ENCODE measurements at places on chromosomes 7 and 10. TPM values are rescaled to one million over a fixed set of nuclear protein-coding genes. Genes with fewer than 3 reads are reported as not detected.

DNA sequence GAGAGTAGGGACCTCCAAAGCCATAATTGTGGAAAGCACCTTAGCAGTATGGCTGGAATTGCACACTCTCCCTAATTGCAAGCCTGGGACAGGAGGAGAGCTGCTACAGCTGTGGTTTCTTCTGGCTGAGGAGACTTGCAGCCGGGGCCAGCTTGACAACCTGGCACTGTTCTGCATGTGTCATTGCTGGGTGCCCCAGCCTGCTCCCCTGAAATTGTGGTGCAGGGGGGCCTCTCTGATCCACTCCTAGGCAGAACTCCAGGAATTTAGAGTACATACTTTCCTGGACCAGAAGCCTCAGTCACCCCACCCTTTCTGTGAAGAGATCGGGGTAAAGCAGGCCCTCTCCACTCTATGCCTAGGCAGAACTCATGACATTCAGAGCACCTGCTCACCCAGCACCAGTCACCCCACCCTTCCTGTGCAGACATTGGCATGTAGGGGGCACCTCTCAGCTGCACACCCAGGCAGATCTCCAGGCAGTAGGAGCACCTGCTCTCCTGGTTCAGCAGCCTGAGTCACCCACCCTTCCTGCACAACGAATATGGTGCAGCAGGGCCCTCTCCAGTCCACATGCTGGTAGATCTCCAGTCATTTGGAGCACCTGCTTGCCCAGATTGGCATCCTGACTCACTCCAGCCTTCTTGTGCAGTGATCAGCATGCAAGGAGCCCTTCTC is 34.4 kb upstream of the DYNC1I1 start:
- no peak for DNase-seq
- no peak overlapping the region for H3K4me3 ChIP-seq
- H3K36me3 ChIP-seq: no peaks in the 10 kb centered on the region
- no peaks in the 10 kb centered on the region for H3K4me1 ChIP-seq
- H3K27me3 ChIP-seq: peaks cover 9% of the 10 kb centered on the region

DNA sequence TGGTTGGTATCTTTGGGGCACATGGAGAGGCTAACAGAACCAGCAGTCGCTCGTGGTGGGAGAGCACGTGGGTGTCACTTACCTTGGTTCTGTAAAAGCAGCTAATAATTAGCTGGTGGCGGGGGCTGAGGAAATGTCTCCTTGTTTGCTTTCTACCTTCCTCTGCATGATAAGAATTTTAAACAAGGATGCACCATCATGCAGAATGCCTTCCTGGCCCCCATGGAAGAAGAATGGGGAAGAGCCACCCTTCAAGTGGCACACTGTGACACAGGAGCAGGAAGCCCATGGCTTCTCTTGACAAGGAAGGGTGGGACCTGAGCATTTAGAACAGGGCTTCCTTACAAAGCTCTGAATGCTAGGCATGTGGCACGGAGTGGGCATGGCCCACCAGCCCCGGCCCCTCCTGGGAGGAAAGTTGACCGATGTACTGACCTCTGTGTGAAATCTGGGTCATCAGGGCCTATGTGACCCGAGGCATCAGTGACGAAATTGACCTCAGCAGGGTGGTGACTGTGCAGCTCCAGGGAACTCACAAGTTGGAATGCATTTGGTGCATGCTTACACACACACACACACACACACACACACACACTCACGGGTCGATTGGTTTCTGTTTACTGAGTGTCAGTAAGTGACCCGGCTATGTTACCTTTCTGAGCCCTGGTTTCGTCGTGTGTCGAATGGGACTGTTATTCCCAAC is 116.9 kb upstream of the ANLN start:
- H3K27me3 ChIP-seq: no peaks in the 10 kb centered on the region
- H3K4me3 ChIP-seq: no peak overlapping the region
- no peaks in the 10 kb centered on the region for H3K36me3 ChIP-seq
- no peak for DNase-seq

- H3K27me3 ChIP-seq: no peaks in the 10 kb centered on the region
- no peak overlapping the region for H3K27ac ChIP-seq
- H3K36me3 ChIP-seq: no peaks in the 10 kb centered on the region
- DNase-seq: no peak
- no peak overlapping the region for H3K4me3 ChIP-seq
- H3K4me1 ChIP-seq: peaks cover 6% of the 10 kb centered on the region
Observed at GRCh38 chr7:95334447-95334846, 10.1 kb upstream of the PON1 start.

Gene RASSF4
- 5.6 TPM for total RNA-seq

- H3K36me3 ChIP-seq: no peaks in the 10 kb centered on the region
- no peaks in the 10 kb centered on the region for H3K27me3 ChIP-seq
- H3K4me3 ChIP-seq: no peak overlapping the region
- no peak overlapping the region for H3K27ac ChIP-seq
Observed at GRCh38 chr7:27671675-27672074, 9.0 kb upstream of the HIBADH start.

GRCh38 chr7:142939226-142939910 is at the start of gene LLCFC1:
Gene LLCFC1, plus strand, starts transcription at chr7:142939484. Its CDS starts 138 bp downstream, at chr7:142939622.
- H3K36me3 ChIP-seq: no peaks in the 10 kb centered on the region
- H3K27ac ChIP-seq: no peak within 1 kb of the TSS
- no peaks in the 10 kb centered on the region for H3K27me3 ChIP-seq
- no peak within 1 kb of the TSS for H3K4me3 ChIP-seq
- no peaks in the 10 kb centered on the region for H3K4me1 ChIP-seq

Gene CYP3A4
- not detected for total RNA-seq

DNA sequence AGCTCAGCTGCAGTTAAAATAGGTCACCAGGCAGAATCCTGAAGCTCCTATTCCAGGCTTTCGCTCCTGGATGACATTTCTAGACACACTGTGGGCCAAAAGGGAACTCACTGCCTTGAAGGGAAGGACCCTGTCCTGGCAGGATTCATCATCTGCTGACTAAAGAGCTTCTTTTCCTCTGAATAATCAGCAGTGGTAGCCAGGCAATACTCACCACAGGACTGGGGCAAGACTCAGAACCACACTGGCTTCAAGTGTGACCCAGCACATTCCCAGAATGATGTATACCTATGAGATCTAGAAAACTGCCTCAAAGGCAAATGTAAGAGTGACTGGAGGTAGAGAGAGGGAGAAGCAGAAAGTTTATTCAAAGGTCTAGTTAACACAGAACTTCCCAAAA is 29.5 kb upstream of the EBF3 start:
- H3K4me1 ChIP-seq: no peaks in the 10 kb centered on the region
- no peak for DNase-seq
- no peaks in the 10 kb centered on the region for H3K36me3 ChIP-seq
- peaks cover 44% of the 10 kb centered on the region for H3K27me3 ChIP-seq

DNA sequence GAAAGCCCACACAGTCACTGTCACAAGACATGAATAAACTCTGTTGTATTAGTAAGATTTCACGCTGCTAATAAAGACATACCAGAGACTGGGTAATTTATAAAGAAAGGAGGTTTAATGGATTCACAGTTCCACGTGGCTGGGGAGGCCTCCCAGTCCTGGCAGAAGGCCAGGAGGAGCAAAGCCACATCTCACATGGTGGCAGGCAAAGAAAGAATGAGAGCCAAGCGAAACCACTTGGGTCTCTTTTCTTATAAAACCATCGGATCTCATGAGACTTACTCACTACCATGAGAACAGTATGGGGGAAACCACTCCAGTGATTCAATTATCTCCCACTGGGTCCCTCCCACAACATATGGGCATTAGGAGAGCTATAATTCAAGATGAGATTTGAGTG is 110.2 kb downstream of the ST8SIA6 start:
- peaks cover 4% of the 10 kb centered on the region for H3K36me3 ChIP-seq
- H3K4me1 ChIP-seq: no peaks in the 10 kb centered on the region
- no peak for DNase-seq
- peaks cover 5% of the 10 kb centered on the region for H3K27me3 ChIP-seq
- H3K27ac ChIP-seq: no peak overlapping the region

GRCh38 chr7:37709631-37710509 is 26.3 kb downstream of the GPR141 start:
- DNase-seq: no peak
- no peaks in the 10 kb centered on the region for H3K36me3 ChIP-seq
- H3K4me1 ChIP-seq: peaks cover 2% of the 10 kb centered on the region
- H3K27me3 ChIP-seq: no peaks in the 10 kb centered on the region

Gene UCMA
- total RNA-seq: not detected

Gene ZSCAN21
- 9.0 TPM for total RNA-seq

DNA sequence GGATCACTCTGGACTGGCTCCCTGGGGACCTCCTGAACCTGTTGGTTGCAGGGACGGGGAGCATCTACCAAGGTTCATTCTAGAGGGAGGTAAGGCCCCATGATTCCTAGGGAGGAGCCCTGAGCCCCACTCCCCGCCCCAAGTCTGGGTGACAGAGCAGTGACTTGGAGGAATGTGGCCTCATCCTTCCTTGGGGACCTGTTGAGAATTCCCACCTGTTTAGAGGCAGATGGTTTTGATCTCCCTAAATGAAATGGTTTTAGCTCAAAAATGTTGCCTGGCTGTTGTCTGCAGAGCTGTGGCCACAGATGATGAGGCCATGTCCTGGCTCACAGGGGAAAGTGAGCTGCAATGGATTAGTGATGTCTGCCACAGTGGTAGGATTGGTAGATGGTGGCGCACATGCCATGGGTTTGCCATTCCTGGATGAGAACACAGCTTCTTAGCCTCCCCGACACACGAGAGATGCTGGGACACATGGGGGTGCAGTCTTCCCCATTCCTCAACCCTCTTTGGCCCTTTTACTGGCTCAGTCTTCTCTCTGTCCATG is 12.3 kb downstream of the C10orf105 start:
- H3K27me3 ChIP-seq: no peaks in the 10 kb centered on the region
- no peaks in the 10 kb centered on the region for H3K36me3 ChIP-seq
- H3K27ac ChIP-seq: no peak overlapping the region
- no peak overlapping the region for H3K4me3 ChIP-seq

Gene KCNIP2
- 1.7 TPM for total RNA-seq

GRCh38 chr7:157282141-157282801 is 54.5 kb upstream of the DNAJB6 start:
- H3K27me3 ChIP-seq: peaks cover 36% of the 10 kb centered on the region
- no peak for DNase-seq
- H3K4me1 ChIP-seq: peaks cover 7% of the 10 kb centered on the region
- no peak overlapping the region for H3K27ac ChIP-seq
- no peak overlapping the region for H3K4me3 ChIP-seq
- peaks cover 2% of the 10 kb centered on the region for H3K36me3 ChIP-seq

DNA sequence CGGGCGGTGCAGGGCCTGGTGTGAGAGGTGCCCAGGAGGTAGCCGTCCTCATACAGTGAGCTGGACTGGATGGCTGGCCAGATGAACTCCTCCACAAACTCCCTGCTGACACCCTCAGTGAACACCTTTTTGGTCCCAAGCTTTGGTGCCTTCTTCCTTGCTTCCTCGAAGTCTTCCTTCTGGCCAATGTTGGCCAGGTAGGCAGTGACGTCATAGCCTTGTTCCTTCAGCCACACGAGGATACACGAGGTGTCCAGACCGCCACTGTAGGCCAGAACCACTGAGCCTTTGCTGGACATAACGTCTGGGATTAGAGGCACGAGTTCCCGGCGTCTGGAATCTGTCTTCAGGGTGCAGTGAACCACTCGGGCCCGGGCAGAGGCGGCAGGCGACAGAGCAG is 206.8 kb upstream of the SP4 start:
- DNase-seq: no peak
- H3K36me3 ChIP-seq: no peaks in the 10 kb centered on the region
- no peak overlapping the region for H3K27ac ChIP-seq

DNA sequence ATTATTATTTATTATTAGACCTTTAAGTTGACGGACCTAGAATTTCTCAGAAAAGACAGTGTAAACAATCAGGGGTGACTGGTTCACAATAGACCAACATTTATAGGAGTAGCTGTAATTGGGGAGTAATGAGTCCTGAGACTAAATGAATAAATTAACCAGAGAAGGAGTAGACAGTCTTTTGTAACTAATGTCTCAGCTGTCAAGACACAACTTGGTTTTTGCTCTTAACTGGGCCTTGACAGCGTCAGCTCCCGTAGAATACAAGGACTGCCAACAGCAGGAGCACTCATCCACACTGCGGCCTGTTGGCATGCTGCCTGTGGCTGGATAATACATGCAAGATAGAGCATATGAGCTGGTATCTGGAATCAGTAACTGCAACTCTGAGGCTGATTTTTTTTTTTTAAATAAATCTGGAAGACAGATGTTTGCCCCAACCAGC is 123.9 kb downstream of the CACNA2D1 start:
- H3K4me3 ChIP-seq: no peak overlapping the region
- H3K4me1 ChIP-seq: no peaks in the 10 kb centered on the region
- no peak for DNase-seq
- peaks cover 7% of the 10 kb centered on the region for H3K27me3 ChIP-seq

DNA sequence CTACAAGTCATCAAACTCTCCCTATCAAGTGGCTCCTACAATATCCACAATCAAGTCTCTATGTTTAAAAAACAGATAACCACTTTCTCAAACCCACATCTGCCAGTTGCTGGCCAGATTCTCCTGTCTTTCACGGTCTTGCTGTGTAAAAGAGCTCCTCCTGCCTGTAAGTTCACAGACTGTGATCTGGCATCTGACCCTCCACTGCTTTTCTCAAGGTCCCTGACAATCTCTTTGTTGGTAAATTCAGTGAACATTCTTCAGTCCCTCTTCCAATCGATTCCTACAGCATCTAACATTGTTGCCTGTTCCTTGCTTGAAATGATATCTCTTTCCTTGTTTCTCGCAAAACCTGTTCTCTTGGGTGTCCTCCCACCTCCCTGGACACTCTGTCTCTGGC is 18.5 kb upstream of the LMOD2 start:
- peaks cover 37% of the 10 kb centered on the region for H3K27me3 ChIP-seq
- no peak overlapping the region for H3K27ac ChIP-seq
- H3K4me3 ChIP-seq: no peak overlapping the region
- no peak for DNase-seq
- H3K36me3 ChIP-seq: no peaks in the 10 kb centered on the region
